ENCODE measurements at places on chromosomes 13 and 19. TPM values are rescaled to one million over a fixed set of nuclear protein-coding genes. Genes with fewer than 3 reads are reported as not detected.

GRCh38 chr19:42394751-42395150 lies 4.7 kb upstream of the CNFN start:
- DNase-seq: no peak

- no peak for DNase-seq
Observed at GRCh38 chr19:33191501-33191900, 2.6 kb upstream of the LRP3 start.

CYP4F8 gene
- total RNA-seq: not detected

DNA sequence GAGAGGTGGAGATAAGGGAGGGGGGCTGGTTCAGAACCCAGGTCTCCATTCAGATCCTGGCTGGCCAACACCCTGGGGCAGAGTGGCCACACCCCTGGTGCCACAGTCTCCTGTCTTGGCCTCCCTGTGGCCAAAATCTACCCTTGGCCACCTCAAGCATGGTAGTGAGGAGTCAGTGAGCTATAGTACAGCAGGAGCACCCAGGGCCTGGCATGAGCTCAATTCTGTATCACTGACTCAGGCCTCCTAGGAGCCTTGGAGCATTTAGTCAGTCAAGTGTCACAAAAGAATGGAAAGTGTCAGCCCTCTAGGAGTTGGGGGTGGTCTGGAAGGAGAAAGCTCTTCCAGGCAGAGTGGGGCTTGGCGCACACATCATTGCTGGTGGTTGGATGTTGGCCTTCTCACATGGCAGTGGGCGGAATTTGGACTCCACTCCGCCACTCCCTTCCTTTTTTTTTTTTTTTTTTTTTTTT lies 6.6 kb upstream of the CD79A start:
- no peak for DNase-seq

WDR87 gene
- not detected for total RNA-seq

SDHAF1 gene
- 27.3 TPM for total RNA-seq

GRCh38 chr13:41222259-41222852 lies 28.0 kb upstream of the KBTBD7 start:
- peak; percentile 52 for DNase-seq

LGI4 gene
- total RNA-seq: not detected

DNA sequence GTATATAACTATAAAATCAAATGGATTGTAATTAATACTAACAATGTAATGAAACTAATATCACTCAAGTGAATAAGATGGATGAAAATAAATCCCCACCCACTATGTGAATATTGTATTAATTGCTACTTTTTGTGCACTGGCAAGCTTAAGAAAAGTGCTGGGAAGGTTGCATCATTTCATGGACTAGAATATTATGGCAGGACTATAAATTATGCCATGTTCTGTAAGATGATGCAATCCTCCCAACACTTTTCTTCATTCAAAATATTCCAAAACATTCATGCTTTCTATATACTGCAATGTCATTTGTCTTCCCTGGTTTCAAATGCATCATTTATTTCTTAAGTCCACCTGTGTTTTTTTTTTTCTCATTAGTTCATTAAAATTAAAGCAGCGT lies 457.6 kb upstream of the GPC6 start:
- no peak for DNase-seq

DNA sequence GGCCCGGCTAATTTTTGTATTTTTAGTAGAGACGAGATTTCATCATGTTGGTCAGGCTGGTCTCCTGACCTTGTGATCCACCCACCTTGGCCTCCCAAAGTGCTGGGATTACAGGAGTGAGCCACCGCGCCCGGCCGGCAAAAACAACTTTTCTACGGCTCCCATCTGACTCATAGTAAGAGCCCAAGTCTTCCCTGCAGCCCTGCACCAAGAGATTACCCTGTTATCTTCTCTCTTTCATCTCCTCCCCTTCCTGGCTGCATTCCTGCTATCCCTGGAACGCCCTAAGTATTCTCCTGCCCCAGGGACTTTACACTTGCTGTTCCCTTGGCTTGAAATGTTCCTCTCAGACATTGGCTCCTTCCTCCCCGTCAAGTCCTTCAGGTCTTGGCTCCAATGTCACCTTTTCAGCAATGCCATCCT lies 6.6 kb downstream of the AP2S1 start:
- no peak for DNase-seq

ZNF865 gene
- 15.4 TPM for total RNA-seq

DNA sequence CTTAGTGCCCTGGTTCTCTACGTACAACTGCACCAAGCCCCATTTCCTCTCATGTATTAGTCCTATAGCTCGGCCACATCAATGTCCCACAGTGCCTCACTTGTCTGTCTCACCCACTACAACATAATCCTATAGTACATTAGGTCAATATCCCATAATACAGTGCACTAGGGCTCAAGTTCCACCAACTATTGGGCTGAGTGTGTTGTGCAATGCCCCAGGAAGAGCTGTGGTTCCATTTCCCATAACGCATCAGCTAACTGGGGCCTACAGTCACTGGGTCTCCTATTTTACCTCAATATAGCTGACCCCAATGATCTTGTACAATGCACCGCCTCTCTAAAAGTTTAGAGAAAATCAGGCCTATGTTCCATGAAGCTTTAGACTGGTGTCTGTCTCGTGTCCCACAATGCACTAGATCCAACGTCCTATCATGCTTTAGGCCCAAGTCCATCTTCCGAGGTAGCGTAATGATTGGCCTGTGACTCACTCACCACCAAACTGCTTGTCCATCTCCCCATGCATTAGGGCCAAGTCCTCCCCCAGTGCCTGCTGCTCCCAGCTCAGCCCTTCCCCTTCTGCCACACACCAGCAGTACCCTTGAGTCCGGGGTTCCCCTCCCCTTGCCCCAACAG lies 21.8 kb downstream of the TSKS start:
- no peak for DNase-seq

- no peak for DNase-seq
Observed at GRCh38 chr19:29962793-29963192, 20.8 kb downstream of the URI1 start.

DNA sequence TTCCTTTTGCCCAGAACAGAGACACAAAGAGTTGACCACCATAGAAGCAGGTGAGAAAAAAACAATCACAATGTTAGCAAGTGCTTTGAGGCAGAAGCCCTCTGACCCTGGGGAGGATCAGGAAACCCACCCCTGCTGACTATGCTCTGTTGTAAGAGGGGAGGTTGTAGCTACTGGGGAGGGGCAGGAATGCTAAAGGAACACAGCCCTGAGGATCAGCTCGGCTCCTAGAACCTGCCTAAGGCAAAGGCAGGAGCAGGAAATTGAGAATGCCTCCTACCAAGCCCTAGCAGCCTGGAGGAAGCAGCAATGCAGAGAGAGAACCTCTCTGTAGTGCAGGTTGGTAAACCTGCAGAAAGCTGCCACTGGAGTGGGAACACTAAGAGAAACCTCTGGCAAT lies 624.0 kb upstream of the KLF12 start:
- DNase-seq: no peak

BEST2 gene
- total RNA-seq: not detected

GRCh38 chr19:5070930-5071329 lies 102.0 kb downstream of the KDM4B start:
- no peak for DNase-seq

PALM gene
- 0.26 TPM for total RNA-seq

URAD gene
- not detected for total RNA-seq

GRCh38 chr19:6580313-6580712 lies 10.6 kb downstream of the CD70 start:
- no peak for DNase-seq

DNA sequence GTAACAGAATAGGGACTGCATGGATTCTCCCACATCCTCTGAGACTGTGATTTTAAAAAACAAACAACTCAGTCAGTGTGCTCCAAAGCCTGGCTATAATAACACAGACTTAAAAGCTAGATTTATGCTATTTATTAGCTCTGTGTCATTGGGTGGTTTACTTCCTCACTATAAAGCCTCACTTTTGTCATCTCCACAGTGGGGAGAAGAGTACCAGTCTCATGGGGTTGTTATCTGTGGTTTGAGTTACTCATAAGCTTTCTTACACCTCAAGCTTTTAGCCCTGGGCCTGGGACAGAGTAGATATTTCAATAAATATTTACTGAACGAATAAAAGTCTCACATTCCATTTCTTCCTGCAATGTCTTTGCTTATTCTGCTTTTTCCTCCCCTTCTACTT lies 5.3 kb downstream of the RNASEH2B start:
- no peak for DNase-seq

GRCh38 chr13:102359264-102359663 lies 42.6 kb downstream of the FGF14 start:
- no peak for DNase-seq

DNA sequence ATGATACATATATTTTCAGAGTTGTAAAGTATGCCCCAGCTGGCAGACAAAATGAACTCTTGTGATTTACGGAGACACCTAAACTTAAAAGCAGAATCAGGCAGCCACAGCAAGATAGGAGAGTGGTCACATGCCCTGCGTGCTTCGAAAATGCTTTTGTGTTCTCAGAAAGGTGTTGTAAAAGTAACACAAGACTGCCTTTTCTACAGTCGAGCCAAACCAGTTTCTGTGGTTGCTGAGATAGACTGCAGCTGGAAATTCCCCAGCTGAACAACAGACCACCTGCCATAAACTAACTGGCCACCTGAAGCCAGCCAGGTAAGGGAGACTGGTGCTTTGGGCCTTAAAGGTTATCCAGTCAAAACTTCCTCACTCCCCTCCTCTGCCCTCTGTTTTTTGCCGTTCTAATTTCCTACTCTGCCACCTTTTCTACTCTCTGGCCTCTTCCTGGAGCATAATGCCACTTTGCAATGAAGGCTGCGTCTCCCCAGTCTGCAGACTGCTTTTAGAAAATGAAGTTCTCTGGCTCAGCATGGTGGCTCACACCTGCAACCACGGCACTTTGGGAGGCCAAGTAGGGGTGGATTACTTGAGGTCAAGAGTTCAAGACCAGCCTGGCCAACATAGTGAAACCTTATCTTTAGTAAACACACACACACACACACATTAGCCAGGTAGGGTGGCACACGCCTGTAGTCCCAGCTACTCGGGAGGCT lies 381.2 kb upstream of the SLITRK1 start:
- no peak for DNase-seq

Data from activated T-cell treated with anti-CD3 and anti-CD28 coated beads, Interleukin-2, amount 50 U/mL, for 4 hours (primary cell).